ENCODE measurements at places on chromosomes 16 and 17. TPM values are rescaled to one million over a fixed set of nuclear protein-coding genes. Genes with fewer than 3 reads are reported as not detected.

LPO gene
- not detected for total RNA-seq

CTRB2 gene
- total RNA-seq = not detected

WNT3 gene
- 2.0 TPM for total RNA-seq

ZNF668 gene
- 11.6 TPM for total RNA-seq
